ENCODE measurements at places on chromosomes 1 and 21.

DNA sequence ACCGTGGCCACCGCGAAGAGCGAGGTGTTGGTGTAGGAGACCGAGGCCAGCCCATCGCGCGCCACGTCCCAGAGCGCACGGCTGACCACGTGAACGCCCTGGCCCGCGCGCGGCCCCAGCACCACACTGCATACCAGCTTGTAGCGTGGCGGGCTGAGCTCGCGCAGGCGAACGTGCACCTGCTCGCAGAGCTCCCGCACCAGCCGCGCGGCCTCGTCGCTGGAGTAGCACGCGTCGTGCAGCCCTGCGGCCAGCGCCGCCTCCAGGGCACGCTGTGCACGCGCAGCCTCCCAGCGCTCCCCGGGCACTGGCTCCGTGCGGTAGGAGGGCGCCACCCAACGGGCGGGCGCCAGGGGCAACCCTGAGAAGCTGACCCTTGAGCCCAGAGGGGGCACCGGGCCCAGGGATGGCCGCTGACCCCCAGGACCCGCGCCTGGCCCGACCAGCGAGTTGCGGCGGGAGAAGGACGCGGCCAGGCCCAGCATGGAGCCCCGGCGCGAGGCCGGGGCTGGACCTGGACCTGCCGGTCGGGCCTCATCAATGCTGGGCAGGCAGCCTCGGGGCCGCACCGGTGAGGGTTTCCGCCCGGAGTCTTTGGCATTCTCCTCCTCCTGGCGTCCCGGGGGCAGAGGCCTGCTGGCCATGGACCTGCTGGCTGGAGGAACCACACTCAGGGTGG, 987 bp downstream of the DYNLT4 start:
- no peak for DNase-seq

- no peak for DNase-seq
These were observed 41.9 kb downstream of the SLC45A1 start for GRCh38 chr1:8359617-8360481.

GRCh38 chr1:111846842-111847241, 91.1 kb downstream of the DDX20 start:
- DNase-seq: no peak

- DNase-seq: no peak
These were observed 11.2 kb upstream of the CACYBP start for GRCh38 chr1:174988539-174988938.

- DNase-seq: no peak
These were observed 65.6 kb upstream of the CD1D start for GRCh38 chr1:158115126-158115525.

DNA sequence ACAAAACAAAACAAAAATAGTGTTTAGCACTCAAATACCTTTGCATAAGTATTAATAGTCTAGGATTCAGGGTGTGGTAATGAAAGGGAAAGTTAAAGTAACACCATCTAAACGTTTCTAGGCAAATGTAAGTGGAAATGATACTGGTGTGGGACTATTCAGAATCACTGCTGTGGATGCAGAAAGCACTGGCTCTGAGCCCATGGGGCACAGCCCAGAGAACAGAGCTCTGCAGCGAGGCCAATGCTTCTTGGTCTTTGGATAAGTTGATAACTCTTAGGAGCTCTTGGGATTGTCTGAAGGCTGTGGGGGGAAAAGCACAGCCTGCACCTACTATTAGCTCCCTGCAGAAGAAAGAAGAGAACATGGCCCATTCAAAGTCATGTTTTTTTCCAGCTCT, 21.4 kb upstream of the DNM3 start:
- no peak for DNase-seq

Data from activated CD4-positive, alpha-beta T cell treated with anti-CD3 and anti-CD28 coated beads, Interleukin-2, amount 50 U/mL, for 24 hours (primary cell).